ENCODE measurements at places on chromosomes 2 and 18.

DNA sequence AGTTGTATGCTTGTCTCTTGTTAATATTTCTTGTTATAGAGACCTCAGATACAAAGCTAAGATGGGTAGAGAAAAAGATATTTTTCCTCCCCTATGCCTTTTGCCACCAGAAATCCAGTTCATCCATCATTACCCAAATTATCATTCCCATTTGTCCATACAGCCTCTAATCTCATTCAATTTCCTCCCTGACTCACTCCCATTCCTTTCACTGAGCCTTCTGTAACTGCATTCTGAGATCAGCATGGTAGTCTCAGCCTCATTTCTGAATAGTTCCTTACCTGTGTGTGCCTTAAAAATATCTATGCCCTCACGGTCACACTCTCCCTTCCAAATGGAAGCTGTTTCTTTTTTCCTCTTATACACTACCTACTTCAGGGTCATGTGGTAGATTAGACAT lies 15.7 kb upstream of the PIK3C3 start:
- no peak for DNase-seq

DNA sequence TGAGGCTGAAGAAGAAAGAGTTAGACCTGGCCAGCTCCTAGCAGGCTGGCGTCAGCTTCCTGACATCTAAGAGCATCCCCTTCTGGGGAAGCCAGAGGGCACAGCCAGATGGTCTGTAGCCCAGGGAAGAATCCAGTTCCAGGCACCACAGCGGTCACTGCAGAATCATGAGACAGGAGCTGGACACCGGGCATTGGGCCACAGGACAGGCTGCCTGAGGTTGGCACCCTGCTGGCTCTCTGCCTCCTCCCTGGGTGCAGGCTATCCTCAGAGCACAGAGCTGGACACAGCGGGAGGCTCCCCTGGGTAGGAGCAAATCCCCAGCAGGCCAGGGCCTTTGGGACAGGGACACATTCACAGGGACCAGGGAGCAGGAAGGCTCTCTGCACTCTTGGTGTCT lies 19.8 kb upstream of the ATOH8 start:
- no peak for DNase-seq

GRCh38 chr2:19649142-19649541 lies 252.6 kb downstream of the TTC32 start:
- DNase-seq: no peak

GRCh38 chr2:127475788-127476187 lies 50.5 kb downstream of the IWS1 start:
- DNase-seq: no peak

DNA sequence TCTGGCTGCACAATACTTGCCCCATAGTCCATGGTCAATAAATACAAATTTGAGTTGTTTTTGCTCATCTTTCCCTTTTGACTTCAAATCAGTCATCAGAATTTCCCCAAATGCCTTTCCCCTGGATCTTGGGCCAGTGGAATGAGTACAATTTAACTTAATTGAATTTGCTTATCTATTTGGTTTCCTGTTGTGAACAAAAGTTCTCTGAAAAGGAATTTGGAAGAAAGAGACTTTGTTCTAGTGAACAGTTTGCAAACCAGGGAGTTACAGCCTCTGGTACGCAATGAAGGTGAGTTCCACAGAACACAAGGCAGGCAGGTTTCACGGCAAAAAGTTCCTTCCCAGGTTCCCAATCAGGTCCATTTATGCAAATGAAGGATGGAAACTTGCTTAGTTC lies 1.2 kb upstream of the UGT1A1 start:
- DNase-seq: no peak

- no peak for DNase-seq
These were observed 26.5 kb downstream of the CRACDL start for GRCh38 chr2:98909317-98910211.

DNA sequence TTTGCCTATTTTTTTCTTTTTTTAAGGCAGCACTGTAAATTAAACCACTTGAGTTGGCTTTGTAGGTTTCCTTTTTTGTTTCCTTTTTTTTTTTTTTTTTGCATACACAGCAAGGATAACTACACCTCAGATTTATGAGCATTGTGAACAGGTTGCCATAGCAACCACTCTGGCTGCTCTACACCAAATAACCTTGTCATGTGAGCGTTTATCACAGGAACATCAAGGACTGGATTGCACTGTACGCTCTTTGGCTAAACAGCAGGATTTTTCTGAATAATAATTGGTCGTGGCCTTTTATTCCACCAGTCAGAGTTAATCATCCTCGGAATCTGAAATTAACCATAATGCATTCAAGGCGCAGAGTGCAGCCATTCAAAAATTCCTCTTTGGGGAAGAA lies 199.1 kb upstream of the SLC14A2 start:
- no peak for DNase-seq

DNA sequence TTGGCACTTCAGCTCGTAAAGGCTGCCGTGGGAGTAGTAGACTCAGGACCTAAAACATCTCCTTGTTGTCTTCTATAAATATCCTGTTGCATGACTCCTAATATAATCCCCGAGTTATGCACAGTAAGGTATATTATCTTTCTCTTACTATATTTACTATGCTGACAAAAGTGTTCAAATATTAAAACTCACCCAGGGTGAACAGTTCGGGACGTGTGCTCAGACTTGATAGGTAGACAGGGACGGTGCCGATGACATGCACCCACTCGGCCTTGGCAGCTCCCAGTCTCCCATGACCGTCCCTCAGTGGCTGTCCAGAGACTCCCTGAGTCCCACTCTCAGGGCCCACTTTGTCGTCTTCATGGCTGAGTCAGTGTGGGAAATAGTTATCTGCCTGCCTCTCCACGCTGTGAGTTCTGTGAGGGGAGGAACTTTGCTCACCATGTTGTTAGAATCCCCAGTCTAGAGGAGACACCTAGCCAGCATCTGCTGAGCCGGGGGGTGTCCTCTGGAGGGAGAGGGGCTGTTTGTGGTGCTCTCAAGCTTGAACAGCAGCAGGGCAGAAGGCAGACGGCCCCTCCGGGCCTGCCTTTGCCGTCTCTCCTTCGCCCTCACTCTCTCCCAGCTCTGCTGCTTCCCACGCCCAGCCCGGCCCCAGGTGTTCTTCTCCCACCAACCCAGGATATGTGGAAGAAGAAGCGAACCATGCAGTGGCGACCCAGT lies 75.0 kb downstream of the DGKD start:
- no peak for DNase-seq

DNA sequence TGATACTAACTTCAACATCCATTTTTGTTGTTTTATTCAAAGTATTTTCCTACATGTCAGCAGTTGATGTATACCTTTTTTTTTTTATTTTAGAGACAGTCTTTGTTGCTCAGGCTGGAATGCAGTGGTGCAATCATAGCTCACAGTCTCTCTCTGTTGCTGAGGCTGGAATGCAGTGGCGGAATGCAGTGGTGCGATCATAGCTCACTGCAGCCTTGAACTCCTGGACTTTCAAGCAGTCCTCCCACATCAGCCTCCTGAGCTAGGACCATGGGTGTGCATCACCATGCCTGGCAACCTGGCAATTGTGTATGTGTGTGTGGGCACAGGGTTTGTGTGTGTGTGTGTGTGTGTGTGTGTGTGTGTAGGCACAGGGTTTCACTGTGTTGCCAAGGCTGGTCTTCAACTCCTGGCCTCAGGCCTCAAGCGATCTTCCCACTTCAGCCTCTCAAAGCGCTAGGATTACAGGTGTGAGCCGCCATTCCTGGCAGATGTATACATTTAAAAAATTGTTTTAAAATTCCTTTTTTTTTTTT lies 24.8 kb downstream of the SANBR start:
- DNase-seq: no peak

DNA sequence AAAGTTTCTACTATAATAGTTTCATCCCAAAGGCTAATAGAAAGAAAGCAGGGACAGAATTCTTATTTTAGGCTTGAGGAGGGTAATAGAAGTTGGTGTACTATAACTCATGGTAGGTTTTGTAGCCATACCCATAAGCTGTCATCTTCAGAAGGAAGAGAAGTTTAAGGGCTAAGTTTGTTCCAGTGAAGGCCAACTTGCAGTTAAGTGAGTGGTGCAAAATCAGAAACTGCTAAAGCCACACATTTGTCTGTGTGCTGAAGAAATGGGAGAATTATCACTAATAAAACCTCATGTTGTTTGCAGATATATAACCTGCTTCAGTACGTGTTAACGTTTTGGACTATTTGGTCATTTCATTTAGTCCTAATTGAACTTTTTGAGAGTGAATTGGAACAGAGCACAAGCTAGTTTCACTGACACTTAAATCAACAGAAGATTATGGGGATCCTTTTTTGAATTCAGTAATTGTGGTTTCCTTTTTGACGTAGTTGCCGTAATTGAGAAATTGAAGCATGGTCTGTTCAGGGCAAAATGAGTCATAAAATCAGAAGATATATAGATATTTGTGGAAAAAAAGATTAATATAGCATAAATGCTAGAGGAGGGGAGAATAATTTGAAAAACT lies 69.1 kb downstream of the PHLPP1 start:
- DNase-seq: no peak

DNA sequence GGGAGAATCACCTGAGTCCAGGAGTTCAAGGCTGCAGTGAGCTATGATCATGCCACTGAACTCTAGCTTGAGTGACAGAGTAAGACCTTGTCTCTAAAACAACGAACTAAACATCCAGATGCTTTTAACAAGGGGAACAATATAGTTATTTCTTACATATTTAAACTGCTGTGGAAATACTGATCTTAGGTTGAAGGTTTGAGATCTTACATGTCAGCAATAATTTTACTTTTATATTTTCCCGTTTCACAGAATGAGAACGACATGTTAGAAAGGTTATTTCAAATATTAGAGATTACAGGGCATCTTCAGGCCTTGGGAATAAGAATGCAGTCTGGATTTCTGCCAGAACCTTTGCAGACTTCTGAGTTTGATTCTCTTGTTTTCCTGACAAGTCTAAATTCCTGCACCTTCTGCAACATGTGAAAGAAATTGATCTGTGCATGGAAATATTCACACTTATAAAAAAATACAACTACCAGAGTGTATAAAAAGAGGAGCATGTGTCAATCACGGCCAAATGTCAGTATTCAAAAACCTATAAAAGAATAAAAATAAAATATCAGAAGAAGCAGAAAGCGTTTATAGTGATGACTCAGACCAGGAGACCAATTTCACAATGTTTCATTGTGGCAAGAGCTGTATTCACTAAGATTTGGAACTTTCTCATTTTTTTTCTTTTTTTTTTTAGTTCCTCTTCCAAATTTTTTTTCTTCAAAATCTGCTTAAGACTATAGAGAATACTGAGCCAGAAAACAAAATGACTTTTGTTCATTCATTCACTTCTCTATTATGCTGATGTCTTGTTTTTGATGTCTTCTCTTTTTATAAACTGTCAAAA lies 29.6 kb downstream of the COLEC12 start:
- no peak for DNase-seq

GRCh38 chr2:86015006-86015405 lies 90.7 kb downstream of the POLR1A start:
- no peak for DNase-seq

DNA sequence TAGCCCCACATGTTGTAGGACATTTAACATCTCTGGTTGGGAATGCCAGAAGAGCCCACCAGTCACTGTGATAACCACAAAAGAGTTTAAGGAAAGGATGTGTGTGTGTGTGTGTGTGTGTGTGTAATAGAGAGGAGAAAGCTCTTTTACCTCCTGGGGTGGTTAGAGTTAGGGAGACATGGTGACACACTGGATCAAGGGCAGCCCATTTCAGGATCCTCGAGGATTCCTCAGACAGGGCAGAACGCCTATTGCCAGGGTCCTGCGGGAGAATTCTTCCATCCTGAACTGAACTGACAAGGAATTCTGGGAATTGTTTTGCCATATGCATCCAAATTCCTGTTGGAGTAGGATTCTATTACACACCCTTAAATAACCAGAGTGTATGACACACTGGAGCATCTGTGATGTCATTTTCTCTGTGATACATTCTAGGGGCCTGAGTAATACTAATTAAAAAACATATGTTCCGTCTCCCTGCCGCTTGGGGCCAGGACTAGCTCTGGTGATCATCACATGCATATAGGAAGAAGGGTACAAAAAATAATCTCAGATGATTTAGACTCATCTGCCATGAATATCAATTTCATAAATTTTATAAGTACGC lies 156.4 kb upstream of the MMADHC start:
- no peak for DNase-seq
